ENCODE measurements at places on chromosomes 4 and X.
A peak's percentile ranks its signal among the peaks of the same experiment; 100 is the strongest.

- no peak for DNase-seq
Measured at GRCh38 chr4:100109921-100110320, 80.3 kb downstream of the DDIT4L start.

- DNase-seq = no peak
Measured at GRCh38 chr4:177386278-177386815, 55.9 kb downstream of the AGA start.

GRCh38 chr4:176226736-176227135 is 31.4 kb upstream of the SPATA4 start:
- no peak for DNase-seq

DNA sequence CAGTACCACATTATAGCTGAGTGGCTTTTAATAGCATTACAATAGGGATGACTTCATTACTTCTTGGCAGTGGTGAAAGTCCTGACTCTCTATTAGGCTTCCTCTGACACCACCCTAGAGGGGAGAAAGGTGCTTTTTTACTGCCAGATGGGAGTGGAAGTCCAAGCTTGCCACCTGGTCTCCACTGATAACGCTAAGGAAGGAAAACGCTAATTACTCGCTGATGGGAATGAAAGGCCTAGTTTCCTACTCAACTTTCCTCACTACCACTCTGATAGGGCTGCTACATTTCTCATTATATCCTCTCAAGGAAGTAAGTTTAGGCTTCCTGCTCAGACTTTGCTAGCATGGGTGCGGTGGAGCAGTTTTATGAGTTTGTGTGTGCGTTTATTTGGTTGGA is 62.3 kb upstream of the PAGE3 start:
- no peak for DNase-seq

GRCh38 chr4:172055046-172055445 is 241.8 kb downstream of the GALNTL6 start:
- DNase-seq = no peak

- no peak for DNase-seq
Measured at GRCh38 chr4:110869862-110870572, 247.1 kb upstream of the PITX2 start.

DNA sequence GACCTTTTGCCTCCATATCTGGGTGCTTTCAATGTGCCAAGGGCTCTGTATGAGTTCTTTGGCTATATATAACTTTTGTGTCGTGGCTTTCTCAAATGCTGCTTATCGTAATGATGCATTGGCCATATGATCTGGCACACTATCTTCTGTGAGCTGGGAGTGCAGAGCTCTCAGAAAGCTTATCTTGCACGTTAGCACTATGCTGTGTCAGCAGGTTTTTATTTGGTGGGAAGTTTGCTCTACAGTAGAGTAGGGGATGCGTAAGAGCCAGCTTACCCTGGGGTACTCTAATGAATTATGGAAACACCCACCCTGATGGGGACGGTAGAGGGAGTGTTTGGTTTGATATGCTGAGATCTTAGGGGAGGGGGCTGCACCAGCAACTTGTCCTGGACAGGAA is 119.6 kb downstream of the FAAH2 start:
- no peak for DNase-seq

DNA sequence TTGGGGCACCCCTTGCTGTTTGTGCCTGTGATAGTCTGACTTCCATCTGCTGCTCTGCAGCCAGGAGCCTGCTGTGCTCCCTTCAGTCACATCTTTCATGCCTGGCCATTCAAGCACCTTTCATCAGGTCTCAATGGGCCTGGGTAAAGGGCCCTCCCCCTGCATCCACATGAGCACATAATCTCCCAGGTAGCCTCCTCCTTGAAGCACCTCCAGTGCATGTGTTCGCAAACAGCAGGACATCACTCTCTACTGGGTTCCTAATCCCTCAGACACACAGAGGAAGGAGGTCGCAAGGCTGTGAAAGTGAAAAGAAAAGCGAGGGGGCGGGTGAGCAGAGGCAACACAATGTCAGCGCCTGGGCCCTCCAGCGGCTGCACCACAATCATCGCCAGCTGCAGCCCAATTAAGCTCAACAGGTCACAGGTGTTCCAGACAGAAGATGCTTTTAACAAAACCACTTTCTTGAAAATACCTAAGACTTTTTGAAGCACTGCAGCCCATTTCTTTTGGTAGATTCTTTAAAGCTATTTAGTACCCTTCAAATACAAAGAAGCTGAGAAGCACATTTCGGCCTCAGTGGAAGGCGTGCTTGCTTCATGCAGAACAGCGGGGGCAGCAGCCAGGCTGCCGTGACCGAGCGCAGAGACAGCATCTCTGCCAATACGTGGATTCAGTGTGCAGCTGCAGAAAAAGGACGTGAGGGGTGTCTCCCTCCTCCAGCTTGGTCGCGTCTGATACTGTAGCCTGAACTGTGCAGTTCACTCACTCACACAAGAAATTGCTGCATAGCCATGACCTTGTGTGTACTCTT is 92.2 kb upstream of the SPRY1 start:
- DNase-seq = no peak

DNA sequence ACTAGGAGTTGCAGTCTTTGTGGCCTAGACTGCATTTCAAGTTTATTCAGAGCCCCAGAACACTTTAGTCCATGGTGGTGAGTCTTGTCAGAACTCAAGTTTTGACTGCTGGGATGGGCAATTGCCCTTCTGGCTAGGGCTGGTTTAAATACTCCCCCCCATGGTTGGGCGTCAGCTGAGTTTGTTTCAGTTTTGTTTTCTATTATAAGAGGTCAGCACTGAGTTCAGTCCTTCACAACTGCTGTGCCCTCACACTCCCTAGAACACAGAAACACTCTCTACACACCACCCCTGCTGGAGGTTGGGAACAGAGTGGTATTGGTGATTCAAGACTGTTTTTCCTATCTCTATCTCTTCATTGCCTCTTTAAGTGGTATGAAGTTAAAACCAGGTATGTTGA is 217.0 kb downstream of the GUCY2F start:
- DNase-seq = no peak

DNA sequence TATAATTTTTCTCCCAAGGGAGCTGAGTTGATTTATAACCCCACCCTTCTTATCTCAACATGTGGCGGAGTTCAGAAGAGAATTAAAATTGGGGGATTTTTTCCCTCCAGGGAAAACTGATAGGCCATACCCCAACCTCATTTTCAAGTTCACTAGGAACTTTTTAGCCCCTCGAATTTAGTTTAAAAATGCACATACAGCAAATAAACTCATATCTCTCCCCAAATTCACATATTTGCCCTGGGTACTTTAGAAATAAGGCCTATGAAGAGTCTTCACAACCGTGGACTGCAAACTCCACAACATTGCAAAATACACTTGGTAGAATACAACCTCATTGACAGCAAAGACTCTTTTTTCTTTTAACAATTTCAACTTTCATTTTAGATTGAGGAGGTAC is 206.7 kb upstream of the LEF1 start:
- DNase-seq = no peak

- DNase-seq = no peak
Measured at GRCh38 chr4:100555611-100556337, 38.0 kb upstream of the EMCN start.

DNA sequence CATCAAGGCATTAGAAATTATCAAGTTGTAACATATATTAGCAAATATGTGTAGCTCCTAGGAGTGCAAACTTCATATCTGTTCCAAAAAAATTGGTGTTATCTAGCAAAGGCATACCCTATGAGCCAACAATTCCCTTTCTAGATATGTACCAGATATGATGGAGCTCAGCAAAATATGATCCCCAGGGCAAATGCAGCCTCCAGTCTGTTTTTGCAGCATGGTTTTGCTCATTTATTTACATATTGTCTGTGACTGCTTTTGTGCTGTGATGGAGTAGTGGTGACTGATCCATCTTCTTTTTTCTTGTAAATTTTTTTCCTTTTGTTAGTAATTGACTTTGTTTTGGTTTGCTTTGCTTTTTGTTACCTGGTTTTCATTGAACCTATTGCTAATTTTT is 41.0 kb downstream of the CEP135 start:
- no peak for DNase-seq

- DNase-seq = no peak
Measured at GRCh38 chr4:40822420-40823166, 72.8 kb downstream of the NSUN7 start.

- no peak for DNase-seq
Measured at GRCh38 chr4:73583666-73584065, 36.6 kb downstream of the RASSF6 start.

GRCh38 chrX:119753639-119754257 is 4.6 kb upstream of the SOWAHD start:
- DNase-seq = no peak

GRCh38 chrX:20373063-20373462 is 106.4 kb upstream of the RPS6KA3 start:
- no peak for DNase-seq

DNA sequence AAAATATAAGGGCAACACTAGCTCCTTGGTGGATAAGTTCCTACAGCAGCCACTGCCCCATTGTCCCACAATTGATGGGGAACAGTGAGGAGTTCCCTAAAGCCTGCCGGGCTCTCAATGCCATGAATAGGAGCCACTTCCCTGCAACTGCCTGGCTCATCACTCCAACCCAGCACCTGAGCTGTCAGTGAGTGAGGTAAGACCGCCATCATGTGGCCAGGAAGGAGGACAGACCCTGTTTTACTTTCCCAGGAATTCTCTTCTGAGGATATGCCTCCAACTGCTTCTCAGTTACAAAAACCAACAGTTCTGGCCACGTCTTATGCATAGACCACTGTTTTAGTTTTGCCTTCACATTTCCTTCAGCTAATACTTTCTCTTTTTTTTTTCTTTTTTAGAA is 45.5 kb downstream of the SRPX start:
- no peak for DNase-seq

DNA sequence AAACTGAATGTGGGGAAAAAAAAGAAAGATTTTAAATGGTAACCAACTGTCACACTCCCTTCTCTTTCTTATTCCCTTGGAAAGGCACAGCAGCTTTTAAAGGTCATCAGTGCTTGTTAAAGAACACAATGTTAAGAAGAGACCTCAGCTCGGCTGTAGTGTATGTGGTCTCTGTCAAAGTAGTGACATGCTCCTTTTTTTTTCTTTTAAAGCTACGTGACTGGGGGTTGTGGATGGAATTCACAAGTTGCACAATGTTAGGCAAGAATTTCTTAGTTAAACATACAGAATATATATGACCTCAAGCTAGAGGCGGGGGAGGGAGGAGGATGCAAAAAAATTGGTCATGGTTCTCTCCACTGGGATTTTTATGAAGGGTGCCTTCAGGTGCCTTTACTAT is 45.6 kb downstream of the OCRL start:
- DNase-seq = no peak

DNA sequence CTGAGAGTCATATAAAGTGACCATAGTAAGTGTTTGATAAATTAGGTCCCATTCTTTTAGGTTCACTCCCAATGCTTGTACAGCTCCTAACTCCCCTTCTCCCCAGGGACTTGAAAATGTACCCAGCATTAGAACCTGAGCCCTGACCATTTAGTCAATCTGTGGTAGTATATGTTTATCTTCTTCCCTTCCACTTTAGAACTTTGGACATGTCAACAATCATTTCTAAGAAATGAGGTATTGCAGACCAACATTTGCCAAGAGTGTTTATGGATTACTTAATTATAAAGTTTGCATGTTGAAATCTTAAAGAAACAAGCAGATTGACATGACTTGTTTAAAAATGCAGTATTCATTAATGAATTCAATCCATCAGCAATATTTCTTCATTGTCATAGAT is 26.0 kb downstream of the AFM start:
- DNase-seq = no peak

DNA sequence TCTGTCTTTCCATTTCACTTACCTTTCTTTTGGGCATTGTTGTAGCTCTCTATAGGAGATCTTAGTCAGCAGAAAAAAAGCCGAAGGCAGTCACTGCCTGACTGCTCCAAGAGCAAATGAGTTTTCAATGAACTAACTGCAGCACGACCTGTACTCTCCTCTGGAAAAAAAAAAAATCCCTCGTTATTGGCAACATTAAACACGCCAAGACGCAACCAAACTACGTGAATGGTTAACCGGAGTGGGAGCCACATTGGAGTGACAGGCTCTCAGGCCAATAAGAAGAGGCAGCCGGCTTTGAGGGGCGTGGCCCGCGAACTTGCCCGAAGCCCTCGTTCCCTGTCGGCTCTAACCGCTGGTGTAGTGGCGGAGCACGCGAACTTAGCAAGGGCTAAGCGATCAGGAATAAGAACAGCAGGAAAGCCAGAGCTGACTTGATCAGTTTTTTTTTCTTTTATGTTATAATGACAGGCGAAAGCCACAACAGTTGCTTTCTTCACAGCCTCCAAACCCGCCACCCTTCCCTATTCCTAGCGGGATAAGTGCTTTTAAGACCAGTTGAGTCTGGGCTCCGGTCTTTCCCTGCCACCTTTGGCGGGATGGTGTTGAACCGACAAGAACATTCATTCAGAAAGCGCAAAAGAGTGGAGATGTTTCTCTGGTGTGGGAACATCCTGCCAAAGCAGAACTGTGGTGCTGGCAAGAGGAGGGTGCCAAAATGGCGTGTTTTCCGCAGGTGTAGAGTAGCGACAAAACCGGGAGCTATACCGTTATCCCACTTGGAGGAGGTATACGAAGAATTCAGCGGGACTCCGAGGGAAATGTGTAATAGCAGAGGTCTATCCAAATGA is 80.0 kb downstream of the HMGN5 start:
- DNase-seq = peak; percentile 76

GRCh38 chrX:15567886-15568616 is 32.7 kb downstream of the ACE2 start:
- no peak for DNase-seq

DNA sequence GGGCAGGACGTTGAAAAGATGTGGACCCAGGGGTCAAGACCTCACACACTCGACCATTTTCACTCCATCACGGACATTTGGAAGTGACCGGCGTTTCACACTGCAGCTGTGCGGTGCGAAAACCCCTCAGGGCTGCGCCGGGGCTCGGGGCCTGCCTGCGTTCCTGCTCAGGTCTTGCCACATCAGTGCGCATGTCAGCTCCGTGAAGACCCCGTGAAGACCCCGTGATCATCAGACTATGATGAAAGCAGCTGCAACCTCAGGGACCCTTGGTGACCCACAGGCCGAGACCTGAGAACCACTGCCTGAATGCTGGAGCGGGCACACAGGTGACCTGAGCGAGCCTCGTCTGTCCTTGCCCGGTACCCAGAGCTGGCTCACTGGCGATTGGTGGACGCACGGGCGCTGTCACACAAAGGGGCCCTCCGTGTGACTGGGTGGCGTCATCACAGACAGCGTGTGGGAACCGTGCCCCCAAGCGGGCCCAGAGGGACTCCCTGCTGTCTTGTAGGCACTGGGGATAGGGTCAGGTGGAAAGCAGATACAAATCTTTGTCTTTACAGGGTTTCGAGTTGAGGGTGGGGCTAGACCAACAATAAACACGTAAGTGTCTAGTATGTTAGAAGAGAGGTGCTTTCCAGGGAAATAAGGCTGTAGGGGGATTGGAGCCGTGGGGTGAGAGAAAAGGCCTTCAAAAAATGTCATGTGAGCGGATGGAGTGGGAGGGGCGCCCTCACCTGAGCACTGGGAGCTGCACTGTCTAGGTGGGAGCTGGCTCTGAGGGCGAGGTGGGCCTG is 12.7 kb downstream of the MSANTD1 start:
- DNase-seq = no peak

DNA sequence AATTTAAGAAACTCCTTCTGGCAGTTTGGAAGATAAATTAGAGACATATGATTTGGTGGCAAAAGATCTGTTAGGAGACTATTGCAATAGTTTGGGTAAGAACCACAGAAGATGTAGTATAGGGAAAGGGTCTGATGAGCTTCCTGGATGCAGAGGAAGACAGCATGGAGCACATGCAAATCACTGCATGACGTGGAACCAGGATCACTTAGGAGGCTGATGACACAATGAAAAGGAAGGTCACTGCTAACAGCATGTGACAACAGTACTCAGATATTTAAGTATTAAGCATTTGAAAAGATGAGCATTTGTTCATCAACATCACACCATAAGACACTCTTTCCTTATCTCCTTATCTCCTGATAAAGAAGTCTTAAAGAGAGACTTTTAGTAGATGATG is 167.8 kb upstream of the LDB2 start:
- DNase-seq = no peak

Data from activated T-helper 9 cell treated with anti-CD3 and anti-CD28 coated beads, Interleukin-2, amount 50 U/mL, for 16 hours (primary cell).